ENCODE measurements at places on chromosomes 5 and 9. TPM values are rescaled to one million over a fixed set of nuclear protein-coding genes. Genes with fewer than 3 reads are reported as not detected.

DNA sequence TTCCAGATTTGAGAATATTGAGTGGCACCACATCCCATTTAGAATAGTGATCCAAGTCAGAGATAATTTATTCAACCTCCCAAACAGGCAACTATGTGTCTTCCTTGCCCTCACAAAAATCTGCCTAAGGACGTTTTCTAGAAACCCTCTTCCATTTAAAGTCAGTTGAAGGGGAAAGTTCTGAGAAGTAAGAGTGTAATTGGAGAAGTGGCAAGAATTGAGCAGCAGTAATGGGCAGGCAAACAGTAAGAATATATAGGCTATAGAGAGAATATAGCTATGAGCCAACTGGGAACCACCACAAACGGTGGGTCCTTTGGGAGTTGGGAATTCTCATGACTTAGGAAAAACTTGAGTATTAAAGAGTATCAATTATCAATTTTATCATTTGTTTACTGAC lies 31.1 kb upstream of the CETN3 start:
- no peak overlapping the region for H3K27ac ChIP-seq
- no peak overlapping the region for H3K4me3 ChIP-seq
- no peaks in the 10 kb centered on the region for H3K4me1 ChIP-seq
- H3K36me3 ChIP-seq: no peaks in the 10 kb centered on the region
- DNase-seq: no peak

GRCh38 chr9:13432904-13433303 lies 153.4 kb upstream of the MPDZ start:
- no peak for DNase-seq
- H3K36me3 ChIP-seq: no peaks in the 10 kb centered on the region
- H3K27ac ChIP-seq: no peak overlapping the region
- no peaks in the 10 kb centered on the region for H3K27me3 ChIP-seq

DNA sequence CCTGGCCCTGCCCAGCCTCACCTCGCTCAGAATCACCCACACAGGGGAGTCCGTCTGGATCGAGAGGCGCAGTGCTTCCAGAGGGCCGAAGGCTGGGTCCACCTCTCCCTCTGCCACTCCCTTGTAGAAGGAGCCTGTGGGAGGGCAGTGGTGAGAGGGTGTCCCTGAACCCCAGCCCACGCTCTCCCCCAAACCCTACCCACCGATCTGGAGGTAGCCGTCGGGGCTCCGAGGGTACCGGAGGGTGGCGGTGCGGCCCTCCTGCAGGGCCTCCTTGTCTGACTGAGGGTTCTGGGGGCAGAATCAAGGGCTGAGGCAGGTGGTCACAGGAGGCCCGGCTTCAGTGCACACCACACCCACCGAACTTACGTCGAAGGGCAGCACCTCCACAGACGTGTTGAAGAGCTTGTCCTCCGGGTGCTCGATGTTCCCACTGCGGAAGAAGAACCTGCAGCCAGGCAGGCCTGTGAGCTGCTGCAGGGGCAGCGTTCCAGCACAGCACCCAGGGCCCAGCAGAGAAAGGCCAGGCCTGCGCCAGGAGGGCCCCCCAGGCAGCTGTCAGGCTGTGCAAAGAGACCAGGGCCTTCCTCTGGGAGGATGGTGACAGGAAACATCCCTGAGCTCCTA lies 4.5 kb downstream of the LTC4S start:
- H3K27me3 ChIP-seq: no peaks in the 10 kb centered on the region
- H3K4me3 ChIP-seq: no peak overlapping the region
- peaks cover 22% of the 10 kb centered on the region for H3K4me1 ChIP-seq
- no peak overlapping the region for H3K27ac ChIP-seq
- no peak for DNase-seq

GRCh38 chr9:18821788-18822187 lies 211.2 kb downstream of the SAXO1 start:
- no peak overlapping the region for H3K4me3 ChIP-seq
- H3K27ac ChIP-seq: no peak overlapping the region
- H3K4me1 ChIP-seq: no peaks in the 10 kb centered on the region

GRCh38 chr9:3992924-3993323 lies 306.9 kb downstream of the GLIS3 start:
- H3K27ac ChIP-seq: no peak overlapping the region
- H3K27me3 ChIP-seq: no peaks in the 10 kb centered on the region
- DNase-seq: no peak
- no peak overlapping the region for H3K4me3 ChIP-seq
- no peaks in the 10 kb centered on the region for H3K4me1 ChIP-seq

DNA sequence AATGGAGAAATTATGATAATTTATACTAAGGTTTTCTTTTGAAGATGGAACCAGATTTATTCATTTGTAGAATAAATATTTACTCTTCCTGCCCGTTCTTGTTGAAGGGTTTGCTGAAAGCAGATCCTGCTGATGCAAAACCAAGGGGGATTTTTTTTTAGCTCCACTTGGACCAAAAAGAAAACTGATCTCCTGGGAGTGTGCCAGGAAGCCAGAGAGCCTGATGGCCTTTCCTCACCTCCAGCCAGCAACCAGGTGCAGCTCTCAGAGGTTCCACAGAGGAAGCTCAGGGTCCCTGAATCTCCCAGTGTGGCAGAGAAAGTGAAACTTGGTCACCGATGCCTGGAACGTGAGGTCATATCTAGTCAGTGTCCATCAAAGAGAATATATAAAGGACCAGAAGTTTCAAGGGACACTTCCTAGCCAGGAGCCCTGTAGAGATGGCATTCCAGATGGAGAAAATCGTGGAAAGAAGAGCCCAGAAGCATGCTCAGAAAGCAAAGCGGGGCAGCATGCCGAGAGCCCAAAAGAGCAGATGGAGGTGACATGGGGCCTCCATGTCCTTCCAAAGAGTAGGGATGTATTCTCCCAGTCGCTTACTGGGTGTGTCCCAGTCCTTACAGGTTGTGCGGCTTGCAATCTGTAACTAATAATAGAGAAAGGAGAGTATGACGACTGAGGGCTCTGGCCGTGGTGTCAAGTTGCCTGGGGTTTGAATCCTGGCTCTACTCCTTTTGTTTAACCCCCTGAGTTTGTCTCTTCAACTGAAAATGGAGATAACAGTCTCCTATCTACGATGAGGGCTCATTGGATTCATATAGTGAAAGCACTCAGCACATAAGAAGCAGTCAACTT lies 12.2 kb downstream of the AFAP1L1 start:
- H3K27ac ChIP-seq: no peak overlapping the region
- H3K36me3 ChIP-seq: no peaks in the 10 kb centered on the region
- H3K4me1 ChIP-seq: no peaks in the 10 kb centered on the region
- DNase-seq: no peak
- no peaks in the 10 kb centered on the region for H3K27me3 ChIP-seq
- H3K4me3 ChIP-seq: no peak overlapping the region

EEIG1 gene
- 75.9 TPM for total RNA-seq

NCS1 gene
- 0.05 TPM for total RNA-seq

- no peak for DNase-seq
- no peaks in the 10 kb centered on the region for H3K27me3 ChIP-seq
- no peak overlapping the region for H3K27ac ChIP-seq
Observed at GRCh38 chr5:69238760-69239251, 4.1 kb downstream of the CDK7 start.

DNA sequence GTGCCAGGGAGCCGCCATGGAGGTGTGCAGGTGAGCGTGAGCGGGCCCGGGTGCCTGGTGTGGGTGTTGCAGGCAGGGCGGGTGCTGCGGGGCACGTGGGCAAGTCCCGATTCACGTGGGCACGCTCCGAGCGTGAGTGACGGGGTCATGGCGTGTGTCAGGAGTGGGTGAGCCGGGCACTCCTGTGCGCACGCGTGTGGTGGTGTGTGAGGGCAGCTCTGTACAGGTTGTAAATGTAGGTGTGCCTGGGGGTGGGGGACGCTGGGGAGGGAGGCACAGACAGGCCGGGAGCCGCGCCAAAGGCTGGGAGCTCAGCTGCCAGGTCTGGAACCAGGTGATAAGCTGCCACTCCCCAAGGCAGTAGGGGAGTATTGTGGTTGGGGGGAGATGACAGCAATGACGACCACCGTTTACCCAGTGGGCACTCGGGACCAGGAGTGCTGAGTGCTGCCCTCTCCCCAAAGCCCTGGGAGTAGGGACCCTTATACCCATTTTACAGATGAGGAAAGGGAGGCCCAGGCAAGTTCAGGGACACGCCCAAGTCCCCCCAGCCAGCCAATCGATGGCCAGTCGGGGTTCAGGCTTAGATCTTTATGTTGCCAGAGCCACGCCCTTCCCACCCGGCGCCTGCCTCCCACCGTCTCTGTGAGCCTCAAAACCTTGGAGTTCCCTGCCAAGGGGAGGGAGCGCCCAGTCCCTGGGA lies 9.6 kb downstream of the NCS1 start:
- no peak overlapping the region for H3K4me3 ChIP-seq
- H3K4me1 ChIP-seq: no peaks in the 10 kb centered on the region
- no peaks in the 10 kb centered on the region for H3K36me3 ChIP-seq
- H3K27ac ChIP-seq: no peak overlapping the region

DNA sequence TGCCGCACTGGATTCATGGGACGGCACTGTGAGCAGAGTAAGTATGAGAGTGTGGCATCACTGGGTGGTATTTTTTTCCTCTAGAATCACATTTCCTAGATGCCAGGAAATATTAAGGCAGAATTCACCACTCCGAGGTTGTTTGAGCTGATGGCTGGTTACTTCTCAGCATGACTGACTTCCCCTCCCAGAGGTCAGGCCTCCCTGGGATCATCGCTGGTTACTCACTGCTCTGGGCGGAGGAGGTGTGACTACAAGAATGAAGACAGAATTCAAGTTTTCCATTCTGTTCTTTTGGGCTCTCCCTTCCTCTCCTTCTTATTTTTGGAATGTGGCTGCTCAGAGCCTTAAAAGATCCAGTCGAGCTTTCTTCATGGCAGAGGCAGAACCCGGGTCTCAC lies 76.6 kb upstream of the PRRC1 start:
- H3K27me3 ChIP-seq: no peaks in the 10 kb centered on the region
- H3K4me1 ChIP-seq: no peaks in the 10 kb centered on the region
- no peak overlapping the region for H3K27ac ChIP-seq

- H3K27ac ChIP-seq: no peak overlapping the region
- H3K36me3 ChIP-seq: no peaks in the 10 kb centered on the region
- DNase-seq: no peak
- peaks cover 2% of the 10 kb centered on the region for H3K27me3 ChIP-seq
Observed at GRCh38 chr5:83711982-83712601, 8.6 kb downstream of the HAPLN1 start.

- DNase-seq: no peak
- H3K36me3 ChIP-seq: no peaks in the 10 kb centered on the region
- H3K27ac ChIP-seq: no peak overlapping the region
Observed at GRCh38 chr5:150066901-150067396, 19.4 kb downstream of the CSF1R start.

GRCh38 chr9:115413304-115413703 lies 295.3 kb upstream of the TNC start:
- H3K4me3 ChIP-seq: no peak overlapping the region
- H3K36me3 ChIP-seq: no peaks in the 10 kb centered on the region
- no peak overlapping the region for H3K27ac ChIP-seq
- H3K27me3 ChIP-seq: no peaks in the 10 kb centered on the region

ZNF608 gene
- 0.77 TPM for total RNA-seq
